Progenitor cell of endocrine pancreas (in vitro differentiated cells): ENCODE measurements at places on chromosomes 6 and 20.

GRCh38 chr6:122407712-122408111 lies 8.3 kb downstream of the HSF2 start:
- no peak for DNase-seq

- no peak for DNase-seq
These were observed 117.3 kb downstream of the TMEM170B start for GRCh38 chr6:11654876-11655275.

DNA sequence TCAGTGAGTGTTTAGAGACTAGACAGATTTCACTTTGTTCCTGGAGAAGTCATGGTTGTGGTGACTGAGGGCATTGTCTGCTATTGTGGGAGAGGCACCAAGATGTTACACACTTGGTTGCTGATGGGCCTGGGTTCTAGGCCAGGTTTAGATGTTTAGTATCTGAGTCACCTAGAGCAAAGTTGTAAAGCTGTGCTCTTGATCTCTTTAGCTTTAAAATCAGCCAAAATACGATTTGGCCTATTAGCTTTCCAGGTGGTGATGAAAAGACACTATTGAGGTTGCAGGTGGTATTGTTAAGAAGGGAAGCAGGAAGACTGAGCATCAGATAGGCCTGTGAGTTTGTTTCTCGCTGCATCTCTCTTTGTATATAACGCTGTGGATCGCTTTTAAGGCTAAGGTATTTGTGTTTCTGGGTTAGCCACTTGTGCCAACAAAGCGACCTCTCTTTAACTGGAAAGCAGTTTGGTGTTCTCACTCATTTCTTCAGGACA lies 48.6 kb downstream of the FOXO3 start:
- DNase-seq, result no peak

GRCh38 chr6:168196385-168196860 lies 117.4 kb upstream of the FRMD1 start:
- DNase-seq, result no peak
